ENCODE measurements at places on chromosomes 5 and 9. TPM values are rescaled to one million over a fixed set of nuclear protein-coding genes. Genes with fewer than 3 reads are reported as not detected.

DNA sequence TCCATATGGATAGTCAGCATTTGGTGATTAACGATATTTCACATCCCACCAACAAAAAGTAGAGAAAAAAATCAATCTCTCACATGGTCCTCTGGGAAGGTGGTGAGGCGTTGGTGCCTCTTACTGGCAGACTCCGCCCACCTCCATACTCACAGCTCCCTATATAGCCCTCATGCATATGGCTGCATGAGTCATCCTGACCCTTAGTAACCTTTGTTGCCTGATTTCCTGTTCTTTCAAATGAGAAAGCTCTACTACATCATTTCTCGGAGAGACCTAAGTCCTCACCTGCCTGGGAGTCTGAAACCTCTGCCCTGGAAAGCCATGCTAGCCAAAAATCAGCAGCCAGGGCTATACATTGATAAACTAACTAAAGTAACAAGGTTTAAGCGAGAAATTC, 33.3 kb upstream of the ABCA1 start:
- DNase-seq: no peak

GRCh38 chr5:142881784-142882126, 111.6 kb downstream of the ARHGAP26 start:
- DNase-seq: no peak

GRCh38 chr5:96470785-96471184, 37.7 kb upstream of the PCSK1 start:
- no peak for DNase-seq

DNA sequence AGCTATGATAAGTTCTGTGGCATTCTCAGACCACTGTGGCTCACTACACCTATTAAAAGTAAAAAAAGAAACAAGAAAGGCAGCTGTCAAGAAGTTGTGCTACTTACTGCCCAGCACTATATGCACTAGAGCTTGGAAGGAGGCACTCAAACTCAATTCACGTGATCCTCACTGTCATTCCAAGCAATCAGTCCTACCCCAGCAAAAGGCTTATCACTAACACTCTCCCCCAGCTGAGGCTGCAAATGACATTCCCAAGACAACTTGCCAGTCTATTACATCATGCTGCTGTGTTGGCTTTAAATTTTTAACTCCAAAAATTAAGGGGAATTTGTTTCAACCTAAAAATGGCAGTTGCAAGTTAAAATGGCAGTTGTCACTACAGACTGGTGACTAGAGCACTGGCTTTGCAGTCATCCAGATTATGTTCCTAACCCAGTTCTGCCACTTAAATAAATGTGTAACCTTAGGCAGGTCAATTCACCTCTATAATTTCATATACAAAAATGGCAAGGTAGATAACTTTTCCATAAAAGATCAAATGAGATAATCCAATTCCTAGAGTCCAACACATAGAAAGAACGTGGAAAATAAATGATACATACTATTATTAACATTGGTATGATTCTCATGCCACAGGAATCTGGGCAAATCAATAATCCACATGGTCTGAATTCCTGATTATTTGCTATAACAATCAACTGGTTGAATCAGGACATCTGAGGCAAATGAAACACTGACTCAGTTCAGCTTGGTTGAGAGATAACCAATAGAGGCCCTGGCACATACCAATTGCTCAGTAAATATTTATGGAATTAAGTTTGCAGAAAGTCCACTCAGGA, 52.4 kb downstream of the FBXW11 start:
- DNase-seq: no peak

PCA3 gene
- 0.84 TPM for total RNA-seq

NOXA1 gene
- 0.84 TPM for total RNA-seq
